ENCODE measurements at places on chromosomes 16 and 17.
A peak's percentile ranks its signal among the peaks of the same experiment; 100 is the strongest.

DNA sequence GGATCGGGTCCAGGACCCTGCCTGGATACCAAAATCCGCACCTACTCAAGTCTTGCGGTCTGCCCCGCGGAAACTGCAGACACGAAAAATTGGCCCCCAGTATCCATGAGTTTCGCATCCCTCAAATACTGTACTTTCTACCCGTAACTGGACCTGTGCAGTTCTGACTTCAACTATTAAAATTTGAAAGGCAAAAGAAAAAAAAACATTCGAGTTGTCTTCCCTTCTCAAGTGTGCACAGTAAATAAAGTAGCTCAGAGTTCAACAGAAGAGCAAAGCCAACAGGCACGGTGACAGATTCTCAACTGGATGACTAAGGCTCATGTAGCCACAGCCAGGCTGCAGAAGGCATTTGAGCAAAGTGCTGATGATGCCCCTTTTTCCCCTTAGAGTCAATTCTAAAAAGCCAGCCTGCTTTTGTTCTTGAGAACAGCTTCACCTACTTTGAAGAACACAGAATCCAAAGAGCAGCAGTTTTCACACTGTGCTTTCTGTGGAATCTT lies 32.5 kb downstream of the MARF1 start:
- DNase-seq, result no peak

DNA sequence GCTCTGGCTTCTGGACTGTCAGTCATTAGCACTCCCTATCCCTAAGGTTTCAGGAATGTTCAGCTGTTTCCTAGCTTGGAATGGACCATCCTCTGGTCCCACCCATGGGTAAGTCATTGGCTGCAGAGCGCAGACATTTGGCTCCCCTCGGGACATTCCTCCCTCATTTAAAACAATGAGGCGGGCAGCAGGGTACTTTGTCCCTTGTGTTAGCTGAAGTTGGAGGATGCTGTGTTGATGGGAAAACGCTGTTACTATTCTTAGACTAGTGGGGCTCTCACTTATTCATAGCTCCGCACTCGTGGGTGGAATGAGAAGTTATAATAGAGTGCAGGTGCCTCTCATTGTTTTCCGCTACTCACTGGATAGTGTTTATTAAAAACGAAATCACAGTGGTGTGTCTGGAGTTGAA lies 673.8 kb downstream of the WWOX start:
- peak; percentile 45 for DNase-seq

DNA sequence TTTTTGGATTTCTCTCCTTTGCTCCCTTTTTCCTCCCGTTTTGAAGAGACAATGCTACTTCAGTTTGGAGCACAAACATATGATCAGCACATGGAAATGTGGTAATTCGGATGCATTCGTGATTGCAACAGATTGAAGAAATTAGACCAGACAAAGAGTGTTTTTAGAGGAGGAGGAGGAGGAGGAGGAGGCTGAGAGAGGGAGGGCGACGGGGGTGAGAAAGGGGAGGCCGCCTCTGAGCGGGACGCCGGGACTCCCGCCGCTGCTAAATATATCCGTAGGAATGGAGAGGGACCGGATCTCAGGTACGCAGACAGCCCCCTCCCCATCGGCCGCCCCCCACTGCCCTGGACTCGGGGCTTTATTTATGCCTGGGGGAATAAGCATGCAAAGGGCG lies 179.3 kb downstream of the SEC14L1 start:
- no peak for DNase-seq

GRCh38 chr16:26701243-26701886 lies 365.4 kb upstream of the C16orf82 start:
- DNase-seq, result no peak

GRCh38 chr17:31915456-31916100 lies 14.1 kb upstream of the UTP6 start:
- no peak for DNase-seq

DNA sequence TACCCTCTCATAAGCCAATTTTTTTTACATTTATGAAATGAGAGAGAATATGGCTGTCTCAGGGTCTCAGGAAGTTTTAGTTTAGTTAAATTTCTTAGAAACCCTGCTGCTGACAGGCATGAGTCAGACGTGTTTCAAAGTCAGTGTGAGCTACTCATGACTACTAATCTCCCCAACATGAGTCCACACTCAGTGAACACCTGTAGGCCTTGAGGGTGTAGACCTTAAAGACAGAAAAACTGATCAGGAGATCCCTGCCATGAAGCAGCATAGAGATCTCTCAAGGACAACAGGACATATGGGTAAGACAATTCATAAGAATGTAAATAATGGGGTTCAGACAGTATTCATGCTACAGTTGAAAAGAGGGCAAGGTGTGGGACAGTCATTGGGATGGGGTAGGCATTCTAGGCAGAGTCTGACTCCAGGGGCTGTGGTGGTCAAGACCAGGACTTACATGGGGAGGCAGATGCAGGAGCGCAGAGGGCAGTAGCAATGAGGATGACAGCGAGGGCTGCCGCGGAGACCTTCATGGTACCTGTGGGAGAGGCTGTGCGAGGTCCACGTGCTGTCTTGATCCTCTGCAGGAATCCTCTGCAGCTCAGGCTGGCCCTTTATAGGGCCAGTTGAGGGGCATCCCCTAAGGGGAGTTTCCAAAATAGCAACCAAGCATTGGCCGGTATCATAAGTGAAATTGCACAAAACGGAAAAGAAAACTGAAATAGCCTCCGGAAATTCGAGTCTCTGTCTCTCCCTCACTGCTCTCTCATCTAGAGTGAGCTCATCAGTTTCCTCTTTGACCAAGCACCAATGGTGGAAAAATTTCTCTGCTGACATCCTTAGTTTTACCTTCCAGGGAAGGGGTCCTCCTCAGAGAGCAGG lies at the start of gene CCL5:
TSS of gene CCL5 (minus strand) at position 588 of the 882 bp plus-strand sequence.
- no peak for DNase-seq

- peak; percentile 53 for DNase-seq
Observed at GRCh38 chr16:11560701-11561453, 25.8 kb downstream of the LITAF start.

GRCh38 chr16:5349101-5349500 lies 251.5 kb upstream of the EEF2KMT start:
- no peak for DNase-seq

- peak; percentile 46 for DNase-seq
Observed at GRCh38 chr17:78174346-78174869, 6.0 kb downstream of the SYNGR2 start.

All from right hindlimb (tissue), 1 donor.